ENCODE measurements at places on chromosomes 2 and 18. TPM values are rescaled to one million over a fixed set of nuclear protein-coding genes. Genes with fewer than 3 reads are reported as not detected.
A peak's percentile ranks its signal among the peaks of the same experiment; 100 is the strongest.

CIB4 gene
- total RNA-seq = not detected

PKP4 gene
- total RNA-seq = 49.6 TPM

SRSF7 gene
- 45.9 TPM for total RNA-seq

DNA sequence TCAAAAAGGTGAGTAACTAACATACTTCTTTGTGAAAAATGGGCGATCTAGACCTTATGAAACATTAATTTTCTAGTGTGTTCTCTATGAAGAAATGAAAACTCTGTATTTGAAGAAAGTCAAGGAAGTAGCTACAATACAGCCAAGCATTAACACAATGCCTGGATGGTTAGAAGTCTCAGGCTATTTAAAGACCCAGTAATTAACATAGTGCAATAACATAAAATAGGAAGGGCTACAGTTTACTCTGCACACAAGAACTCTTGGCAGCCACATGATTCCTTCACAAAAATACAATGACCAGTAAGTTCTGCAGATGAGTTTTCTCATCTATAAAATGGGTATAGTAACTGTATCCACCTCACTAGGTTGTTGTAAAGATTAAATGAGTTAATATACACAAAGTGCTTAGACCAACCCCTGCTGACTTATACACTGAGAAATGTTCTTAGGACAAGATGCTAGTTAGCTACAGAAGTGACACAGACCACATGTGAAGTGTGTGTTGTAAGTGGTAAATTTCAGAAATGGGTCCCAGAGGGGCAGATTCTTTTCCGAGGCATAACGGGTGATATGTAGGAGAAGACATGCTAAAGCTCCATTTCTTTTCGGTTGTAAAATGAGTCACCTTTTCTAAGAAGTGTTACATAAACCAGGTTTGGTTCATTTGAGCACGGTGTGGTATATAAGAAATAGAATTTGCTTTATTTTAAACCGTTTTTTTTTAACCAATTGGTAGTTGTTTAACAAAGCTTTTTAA lies 61.8 kb downstream of the CXCR4 start:
- no peak for DNase-seq

GRCh38 chr2:64562148-64562784 lies 38.1 kb downstream of the AFTPH start:
- DNase-seq = no peak

- no peak for DNase-seq
Measured at GRCh38 chr2:179049546-179050311, at the start of gene CCDC141. CCDC141 (minus strand) TSS chr2:179050137; CDS start chr2:179049941, 196 bp downstream.

DNA sequence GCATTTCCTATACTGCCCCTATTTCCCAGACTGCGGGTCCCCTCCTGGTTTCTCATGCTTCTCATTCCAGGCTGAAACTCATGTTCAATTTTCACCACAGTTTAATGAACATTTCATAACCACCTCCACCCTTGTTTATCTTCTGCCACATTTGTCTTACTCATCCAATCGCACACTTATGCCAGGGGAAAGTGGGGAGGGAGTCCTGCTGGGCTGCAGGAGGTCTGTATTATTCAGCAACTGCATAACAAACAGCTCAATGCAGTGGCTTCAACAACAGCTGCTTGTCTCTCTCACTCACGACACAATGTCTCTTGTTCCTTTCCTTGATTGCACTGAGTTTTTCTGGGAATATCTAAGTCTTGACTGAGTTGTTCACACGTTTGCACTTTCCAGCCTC lies 106.0 kb downstream of the ZNF519 start:
- DNase-seq = no peak

UPP2 gene
- not detected for total RNA-seq

DNA sequence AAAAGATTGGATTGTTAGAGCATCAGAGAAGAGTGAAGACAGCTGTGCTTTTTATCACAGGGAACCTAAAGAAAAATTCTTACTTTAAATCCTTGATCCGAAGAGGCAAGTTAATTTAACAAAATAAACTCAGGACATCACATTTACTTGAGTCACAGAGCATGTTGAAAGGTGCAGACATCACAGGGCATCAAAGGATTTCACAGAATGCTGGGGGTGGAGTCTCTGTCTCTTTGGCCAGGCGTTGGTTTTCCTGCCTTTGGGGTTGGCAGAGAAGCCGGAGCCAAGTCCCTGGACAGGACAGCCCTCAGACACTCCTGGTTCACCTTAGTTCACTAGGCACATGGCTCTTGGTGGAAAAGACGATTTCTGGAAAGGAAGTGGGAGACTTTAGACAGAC lies 56.3 kb downstream of the SH3RF3 start:
- DNase-seq = peak; percentile 54

SCN7A gene
- total RNA-seq = 27.7 TPM
